ENCODE measurements at places on chromosomes 12 and 14.

- no peak for DNase-seq
These were observed 84.7 kb downstream of the BMP4 start for GRCh38 chr14:53871951-53872350.

DNA sequence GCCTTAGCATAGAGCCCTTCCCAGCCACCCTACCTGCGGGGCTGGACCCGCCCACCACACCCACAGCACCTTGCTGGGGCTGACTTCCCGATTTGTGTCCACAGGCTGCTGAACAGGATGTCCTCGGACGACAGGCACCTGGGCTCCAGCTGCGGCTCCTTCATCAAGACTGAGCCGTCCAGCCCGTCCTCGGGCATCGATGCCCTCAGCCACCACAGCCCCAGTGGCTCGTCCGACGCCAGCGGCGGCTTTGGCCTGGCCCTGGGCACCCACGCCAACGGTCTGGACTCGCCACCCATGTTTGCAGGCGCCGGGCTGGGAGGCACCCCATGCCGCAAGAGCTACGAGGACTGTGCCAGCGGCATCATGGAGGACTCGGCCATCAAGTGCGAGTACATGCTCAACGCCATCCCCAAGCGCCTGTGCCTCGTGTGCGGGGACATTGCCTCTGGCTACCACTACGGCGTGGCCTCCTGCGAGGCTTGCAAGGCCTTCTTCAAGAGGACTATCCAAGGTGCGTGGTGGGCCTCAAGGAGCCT is 63.4 kb downstream of the ESRRB start:
- no peak for DNase-seq

DNA sequence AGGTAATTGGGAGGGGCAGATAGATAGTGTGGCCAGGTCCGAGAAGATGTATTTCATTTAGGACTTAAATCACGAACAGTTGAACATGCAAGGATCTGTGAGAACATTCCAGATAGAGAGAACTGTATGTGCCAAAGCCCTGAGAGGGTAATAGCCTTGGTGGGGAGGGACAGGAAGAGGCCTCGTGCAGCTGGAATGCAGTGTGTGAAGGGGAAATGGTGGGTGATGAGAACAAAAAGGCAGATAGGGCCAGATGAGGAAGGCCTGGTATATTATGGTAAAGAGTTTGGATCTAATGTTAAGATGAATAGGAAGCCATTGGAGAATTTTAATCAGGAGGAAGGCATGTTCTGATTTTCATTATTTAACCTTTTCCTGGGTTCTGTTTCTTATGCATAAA is 136.3 kb downstream of the TPH2 start:
- no peak for DNase-seq

GRCh38 chr14:76564471-76565422 is 188.8 kb downstream of the ESRRB start:
- no peak for DNase-seq

- DNase-seq: no peak
These were observed 11.3 kb upstream of the KRT8 start for GRCh38 chr12:52916216-52916615.

- peak; percentile 89 for DNase-seq
These were observed 9.2 kb upstream of the NUAK1 start for GRCh38 chr12:106147956-106148355.

GRCh38 chr14:105087308-105087962 is 22.2 kb upstream of the GPR132 start:
- no peak for DNase-seq

GRCh38 chr14:77140359-77141213 is 1.0 kb downstream of the ZDHHC22 start:
- DNase-seq: no peak

DNA sequence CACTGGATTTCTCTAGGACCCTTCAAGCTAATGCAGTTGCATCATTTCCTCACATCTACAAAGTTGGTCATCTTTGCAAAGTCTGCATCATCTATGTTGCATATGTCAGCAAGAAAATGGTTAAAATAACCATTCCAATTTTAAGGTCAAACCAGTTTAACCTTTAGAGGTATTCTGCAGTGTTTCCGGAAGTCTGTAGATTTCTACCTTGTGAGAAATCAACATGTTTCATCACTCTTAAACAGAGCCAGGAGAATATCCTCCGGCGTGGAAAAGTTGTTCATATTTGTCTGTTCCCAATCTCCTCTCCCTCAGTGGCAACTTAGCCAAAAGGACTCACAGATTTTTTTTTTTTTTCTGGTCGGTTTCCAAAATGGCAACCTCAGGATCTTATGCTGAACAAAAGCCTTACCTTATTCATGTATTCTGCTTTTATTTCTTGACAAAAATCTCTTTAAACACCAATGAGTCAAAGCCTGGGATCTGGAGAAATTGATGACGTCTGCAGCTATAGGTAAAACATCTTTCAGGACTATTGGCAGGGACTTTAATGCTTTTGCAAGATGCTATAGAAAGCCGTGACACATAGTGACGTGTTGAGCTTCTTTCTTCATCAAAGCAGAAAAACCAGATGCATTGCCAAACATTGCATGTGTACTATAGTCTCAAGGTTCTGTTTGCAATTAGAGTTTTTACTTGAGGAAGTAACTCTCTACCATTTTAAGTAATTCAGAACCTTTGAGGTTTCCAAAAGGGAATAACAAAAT is 16.0 kb upstream of the CDK17 start:
- DNase-seq: no peak

GRCh38 chr12:107884769-107885694 is 110.5 kb downstream of the ASCL4 start:
- DNase-seq: peak; percentile 37

DNA sequence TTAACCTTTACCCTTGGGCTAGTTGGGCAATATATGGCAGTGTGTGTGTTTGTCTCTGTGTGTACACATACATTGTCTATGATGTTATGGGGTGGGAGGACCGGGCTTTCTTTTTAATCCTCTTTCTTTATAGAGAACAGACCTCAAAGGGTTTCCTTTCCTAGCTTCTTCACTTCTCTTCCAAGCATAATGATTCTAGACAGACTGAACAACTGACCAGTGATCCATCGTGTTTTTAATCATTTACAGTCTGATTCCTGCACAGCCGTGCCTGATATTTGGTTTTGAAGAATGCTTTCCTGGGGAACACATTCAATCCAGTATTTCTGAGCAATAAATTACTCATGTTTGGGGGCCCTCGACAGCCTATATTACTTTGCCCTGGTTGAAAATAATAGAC is 481.1 kb upstream of the DCN start:
- DNase-seq: no peak

DNA sequence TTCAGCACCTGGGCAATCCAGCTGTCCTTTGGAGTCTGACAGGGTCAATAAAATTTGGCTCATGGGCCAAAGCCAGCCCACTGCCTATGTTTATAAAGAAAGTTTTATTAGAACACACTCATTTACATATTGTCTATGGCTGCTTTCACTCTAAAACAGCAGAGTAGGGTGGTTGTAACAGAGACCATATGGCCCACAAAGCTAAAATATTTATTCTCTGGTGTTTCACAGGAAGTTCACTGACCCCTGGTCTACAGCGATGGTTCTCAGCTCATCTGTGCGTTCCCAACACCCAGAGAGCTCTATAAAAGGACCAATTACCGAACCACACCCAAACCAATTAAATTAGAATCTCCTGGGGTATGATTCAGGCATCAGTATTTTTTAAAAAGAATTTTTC is 37.7 kb upstream of the RTRAF start:
- DNase-seq: no peak

DNA sequence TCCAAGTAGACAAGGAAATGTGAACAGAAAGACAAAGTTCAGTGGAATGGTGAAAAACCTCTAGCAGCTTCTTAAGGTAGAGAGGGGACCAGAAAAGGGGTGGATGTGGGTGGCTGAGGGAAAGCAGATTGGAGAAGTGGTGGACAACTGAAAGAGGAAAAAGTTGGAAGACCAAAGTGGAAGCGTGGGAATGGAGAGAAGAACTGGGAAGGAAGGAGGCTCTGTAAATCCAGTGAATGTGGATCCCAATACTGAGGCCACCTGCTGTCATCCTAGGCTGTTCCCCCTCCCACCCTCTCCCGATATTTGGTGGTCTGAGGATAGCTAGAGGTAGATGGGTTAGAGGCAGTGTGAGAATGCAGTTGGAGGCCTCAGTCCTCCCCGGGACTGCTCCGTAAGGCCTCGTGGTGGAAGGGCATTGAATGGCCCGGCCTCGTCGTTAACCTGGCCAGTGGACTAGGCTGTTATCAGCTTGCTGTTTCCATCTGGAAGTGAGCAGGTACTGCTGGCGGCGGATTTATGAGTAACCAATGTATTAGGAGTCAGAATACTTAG is 822 bp upstream of the POU6F1 start:
- no peak for DNase-seq

GRCh38 chr12:113747017-113747416 is 219.1 kb downstream of the RBM19 start:
- peak; percentile 42 for DNase-seq

DNA sequence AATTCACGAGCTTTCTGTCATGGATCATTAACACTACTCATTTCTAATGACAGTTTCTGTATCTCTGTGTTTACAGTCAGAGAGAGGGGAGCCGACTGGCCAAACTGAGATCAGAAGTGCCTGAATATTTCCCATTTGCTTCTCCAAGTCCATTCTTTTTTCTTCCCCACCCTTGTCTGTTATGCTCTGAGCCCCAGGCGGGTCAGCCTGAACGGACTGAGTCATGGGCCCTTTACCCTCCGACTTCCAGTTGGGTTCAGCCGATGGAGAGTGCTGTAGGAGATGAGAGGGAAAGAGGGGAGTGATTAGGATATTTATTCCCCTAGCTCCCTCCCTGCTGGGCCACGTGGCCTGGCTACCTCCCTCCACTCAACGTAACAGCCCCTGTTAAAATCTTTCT is 104.7 kb downstream of the PAH start:
- no peak for DNase-seq

GRCh38 chr12:124625867-124626675 is 58.7 kb upstream of the NCOR2 start:
- DNase-seq: no peak

DNA sequence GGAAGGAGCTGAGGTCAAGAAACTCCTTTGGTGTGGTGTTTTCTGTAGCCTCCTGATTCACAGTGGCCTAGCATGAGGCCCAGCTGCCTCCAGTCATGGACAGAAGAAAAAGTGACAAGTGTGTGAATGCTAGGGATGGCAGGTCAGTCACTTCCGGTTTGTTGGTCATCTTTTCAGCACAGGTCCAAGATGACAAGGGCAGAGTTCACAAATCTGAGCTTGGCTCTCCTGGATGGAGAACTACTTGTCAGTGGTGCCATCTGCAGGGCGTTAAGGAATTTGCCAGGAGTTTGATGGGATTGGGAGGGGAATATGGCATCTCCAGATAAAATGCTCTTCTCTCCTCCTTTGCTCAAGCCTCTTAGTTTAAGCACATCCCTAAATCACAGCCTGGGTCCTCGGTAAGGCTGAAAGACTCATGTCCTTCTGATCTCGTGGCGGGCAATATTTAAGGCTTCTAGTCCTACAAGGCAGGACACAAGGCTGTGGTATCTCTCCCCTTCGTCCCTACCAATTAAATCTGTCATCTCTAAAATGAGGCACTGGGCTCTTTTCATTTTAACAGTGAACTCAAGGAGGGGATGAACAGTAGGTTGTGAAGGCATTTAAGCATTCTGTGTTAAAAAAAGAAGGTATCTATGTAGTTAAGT is 10.0 kb downstream of the TUBA1B start:
- DNase-seq: peak; percentile 30

GRCh38 chr14:74425525-74426201 is 347 bp downstream of the SYNDIG1L start:
- DNase-seq: no peak

GRCh38 chr12:38149395-38150073 is 167.0 kb upstream of the ALG10B start:
- no peak for DNase-seq

DNA sequence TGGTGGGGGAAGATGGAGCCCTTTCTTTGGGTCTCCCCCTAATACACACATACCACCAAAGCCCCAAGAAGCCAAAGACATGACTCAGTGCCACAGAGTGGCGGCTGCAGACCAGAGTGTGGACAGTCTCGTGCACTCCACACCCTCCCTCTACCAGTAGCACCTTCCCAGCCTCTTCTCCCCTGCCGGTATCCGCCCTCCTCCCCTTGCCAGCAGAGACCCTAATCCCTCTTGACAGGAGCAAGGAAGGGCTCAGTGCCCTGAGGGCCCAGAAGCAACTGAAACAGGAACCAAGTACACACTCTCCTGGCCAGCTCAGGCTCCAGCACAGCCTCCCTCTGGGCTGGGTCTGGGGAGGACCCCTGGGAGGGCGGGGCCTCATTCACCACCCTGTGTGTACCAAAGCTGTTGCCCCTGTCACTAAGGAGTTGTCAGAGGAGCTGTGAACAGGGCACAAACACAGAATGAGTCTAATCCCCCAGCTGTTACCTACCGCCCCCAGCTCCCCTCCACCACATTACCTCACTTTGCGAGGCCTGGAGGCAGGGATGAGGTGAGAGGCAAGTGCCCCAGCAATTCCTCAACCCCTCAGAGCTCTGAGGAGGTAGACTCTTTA is 8.2 kb downstream of the SPRYD3 start:
- DNase-seq: no peak

DNA sequence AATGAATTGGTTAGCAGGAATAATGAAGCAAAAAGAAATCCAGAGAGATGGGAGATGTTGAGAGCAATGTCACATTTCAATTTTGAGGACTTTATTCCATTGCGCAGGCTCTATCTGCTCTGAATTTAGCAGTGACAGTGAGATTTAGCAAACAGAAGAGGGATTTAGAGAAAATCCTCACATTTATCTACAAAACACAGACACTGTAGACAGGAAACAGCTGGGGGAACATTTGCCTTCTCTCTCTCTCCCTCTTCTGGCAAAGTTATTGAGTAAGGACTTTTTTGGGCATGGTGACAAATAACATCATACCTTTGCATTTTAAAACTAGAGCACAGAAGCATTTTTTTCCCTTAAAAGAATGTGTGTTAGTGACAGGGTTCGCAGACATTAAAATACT is at the start of gene IGF1:
Gene IGF1 (minus strand): TSS at position 158 of the 400 bp plus-strand sequence. CDS start 182 bp downstream, outside the sequence.
- DNase-seq: no peak

GRCh38 chr14:87940382-87940781 is 52.6 kb downstream of the GALC start:
- no peak for DNase-seq

DNA sequence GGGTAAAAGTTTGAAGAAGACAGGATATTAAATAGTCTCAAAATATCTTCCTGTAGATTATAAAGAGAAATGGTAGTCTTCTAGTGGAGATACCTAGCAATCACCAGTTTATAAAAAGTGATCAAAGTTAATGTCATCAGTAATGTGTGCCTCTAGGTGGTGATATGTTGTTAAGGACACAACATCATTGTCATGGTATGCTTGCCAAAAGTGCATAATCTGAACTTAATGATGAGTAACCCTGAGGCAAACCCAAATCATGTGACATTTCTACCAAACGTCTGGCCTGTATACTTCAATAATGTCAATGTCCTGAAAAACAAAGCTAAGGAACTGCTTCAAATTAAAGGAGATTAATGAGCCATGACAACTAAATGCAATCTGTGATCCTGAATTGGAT is 214.7 kb downstream of the PHLDA1 start:
- DNase-seq: no peak

DNA sequence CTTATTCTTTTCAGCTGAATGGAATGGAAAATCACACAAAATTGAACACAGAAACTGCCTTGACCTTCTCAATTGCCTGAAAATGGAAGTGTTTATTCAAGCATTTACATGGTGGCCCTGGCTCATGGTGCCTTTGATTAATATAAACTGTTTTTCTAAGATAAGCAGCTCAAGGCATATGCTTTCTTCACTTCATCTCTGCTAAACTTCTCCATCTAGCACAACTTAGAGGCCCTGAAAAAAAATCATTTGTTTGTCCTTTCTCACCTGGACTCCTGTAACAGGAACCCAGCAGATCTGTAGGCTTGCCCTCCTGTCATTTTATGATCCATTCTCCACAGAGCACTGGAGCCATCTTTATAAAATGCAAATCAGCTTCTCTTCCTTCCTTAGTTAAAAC is 117.5 kb upstream of the KRR1 start:
- DNase-seq: no peak

Measured in NCI-H2029 (cell line).